ENCODE measurements at places on chromosomes 16 and 17.
A peak's percentile ranks its signal among the peaks of the same experiment; 100 is the strongest.

DNA sequence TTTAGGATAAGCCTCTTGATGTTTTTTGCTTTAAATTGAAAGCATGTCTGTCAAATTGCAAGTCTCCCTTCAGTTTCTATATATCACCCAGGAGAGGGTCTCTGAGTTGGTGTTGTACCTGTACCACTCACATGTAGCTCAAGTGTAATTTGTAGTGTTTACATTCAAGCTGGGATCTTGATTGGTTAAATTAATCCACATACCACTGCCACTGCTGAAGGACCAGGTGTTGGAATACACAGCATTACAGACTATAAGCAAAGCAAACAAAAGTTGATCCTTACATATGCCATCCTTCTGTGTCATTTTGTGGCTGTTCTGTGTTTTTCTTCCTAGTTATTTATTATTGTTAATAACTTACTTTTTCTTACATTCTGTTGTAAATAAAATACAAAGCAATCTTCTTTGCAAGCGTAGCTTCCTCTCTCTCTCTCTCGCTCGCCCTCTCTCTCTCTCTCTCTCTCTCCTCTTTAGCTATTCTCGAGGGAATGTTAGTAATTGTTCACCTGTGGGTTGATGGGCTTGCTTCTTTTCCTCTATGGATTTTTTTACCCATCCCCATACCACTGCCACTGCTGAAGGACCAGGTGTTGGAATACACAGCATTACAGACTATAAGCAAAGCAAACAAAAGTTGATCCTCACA, 20.8 kb upstream of the NOL11 start:
- DNase-seq: no peak

GRCh38 chr16:67229906-67230808, 3.2 kb downstream of the TMEM208 start:
- no peak for DNase-seq

DNA sequence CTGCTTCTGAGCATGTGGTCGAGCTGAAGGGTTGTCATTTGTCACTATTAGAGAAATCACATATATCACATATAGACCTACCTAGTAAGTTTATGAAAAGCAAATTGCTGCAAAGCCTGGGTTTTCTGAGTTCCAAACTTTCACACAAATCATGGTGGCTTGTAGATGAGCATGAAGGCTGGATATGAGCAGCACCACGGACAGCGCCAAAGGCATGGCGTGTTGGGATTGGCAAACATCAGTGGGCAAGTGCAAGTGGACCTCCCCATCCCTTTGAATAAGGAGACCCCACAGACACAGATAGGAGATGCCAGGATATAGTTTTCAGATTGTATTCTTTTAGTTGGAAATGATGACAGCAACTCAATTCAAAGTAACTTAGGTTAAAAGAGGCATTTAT, 77.6 kb upstream of the CACNG3 start:
- no peak for DNase-seq

DNA sequence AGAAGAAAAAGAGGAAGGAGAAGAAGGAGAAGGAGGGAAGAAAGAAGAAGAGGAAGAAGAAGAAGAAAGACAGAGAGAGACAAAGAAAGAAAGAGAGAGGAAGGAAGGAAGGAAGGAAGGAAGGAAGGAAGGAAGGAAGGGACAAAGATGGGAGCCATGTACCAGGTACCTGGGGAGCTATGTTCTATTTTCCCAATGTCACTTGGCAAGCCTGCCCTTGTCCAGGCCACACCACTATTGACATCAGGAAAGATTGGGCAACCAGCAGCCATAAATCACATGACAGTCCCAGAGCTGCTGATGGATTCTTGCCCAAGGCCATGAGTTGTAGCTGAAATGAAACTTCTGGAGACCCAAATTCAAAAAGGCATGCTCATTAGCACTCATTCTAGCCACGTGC, 2.7 kb upstream of the CES1 start:
- DNase-seq: no peak

DNA sequence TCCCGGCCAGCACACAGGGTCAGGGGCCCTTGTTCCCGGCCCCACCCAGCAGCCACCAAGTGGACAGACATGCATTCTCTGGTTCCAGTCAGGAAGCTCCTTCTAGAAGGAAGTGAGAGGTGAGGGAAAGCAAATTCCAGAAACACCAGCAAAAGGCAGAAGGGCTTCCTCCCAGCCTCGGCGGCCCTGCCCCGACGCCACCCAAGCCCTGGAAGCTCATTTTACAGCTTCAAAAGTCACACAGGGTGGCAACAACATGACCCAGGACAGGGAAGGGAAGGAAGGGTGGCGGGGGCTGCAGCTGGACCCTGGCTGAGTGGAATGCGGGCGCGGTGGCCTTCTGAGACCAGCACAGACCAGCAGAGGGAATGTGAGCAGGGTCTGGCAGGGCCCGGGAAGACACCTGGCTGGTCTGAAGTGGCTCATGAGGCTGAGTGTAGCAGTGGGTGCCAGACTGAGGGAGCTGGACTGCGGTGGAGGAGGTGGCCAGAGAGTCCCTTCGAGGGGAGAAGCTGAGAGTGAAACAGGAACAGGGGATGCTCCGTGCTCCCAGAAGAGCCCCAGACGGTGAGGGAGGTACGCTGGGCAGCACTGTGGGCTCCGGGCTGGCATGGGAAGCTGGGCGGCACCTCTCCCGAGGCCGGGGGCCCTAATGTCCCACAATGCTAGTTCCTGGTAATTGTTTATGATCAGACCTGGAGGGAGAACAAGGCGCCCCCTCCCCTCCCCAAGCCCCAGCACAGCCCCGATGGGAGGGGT, 1.9 kb upstream of the UNC13D start:
- no peak for DNase-seq

DNA sequence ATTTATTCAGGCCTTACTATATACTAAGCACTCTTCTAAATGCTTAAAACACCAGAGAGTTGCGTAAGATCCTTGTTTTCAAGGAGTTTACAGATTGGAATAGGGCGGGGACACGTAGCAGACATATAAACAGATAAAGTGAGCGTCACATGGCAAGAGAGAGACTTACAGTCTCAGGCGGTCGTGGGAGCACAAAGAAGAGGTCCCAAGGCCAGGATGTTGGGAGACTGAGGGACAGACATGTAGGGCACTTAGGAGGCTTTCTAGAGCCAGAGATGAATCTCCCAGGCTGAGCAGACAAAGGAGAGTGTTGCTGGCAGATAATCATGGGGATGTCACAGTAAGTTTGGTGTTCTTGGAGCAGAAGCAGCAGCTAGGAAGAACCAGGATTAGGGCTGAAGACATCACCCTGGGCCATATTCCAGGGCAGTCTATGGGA, 119.1 kb upstream of the ANKFN1 start:
- no peak for DNase-seq

GRCh38 chr17:53472586-53472985, 350.1 kb upstream of the KIF2B start:
- no peak for DNase-seq

DNA sequence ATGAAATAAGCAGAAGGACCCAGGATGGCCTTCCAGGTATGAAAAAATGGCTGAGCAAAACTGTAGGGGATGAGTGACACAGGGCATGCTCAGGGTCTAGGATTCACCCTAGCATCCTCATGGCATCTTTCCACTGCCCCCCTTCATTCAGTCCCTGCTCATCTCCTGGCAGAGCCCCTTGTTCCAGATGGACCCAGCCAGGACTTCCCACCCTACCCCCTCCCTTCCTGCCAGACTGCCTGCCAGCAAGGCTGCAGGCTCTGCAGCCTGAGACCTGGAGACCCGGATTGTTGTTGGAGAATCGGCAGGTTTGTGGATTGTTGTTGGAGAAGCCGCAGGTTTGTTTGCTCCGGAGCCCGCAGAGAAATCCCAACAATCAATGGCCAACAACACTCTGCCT, 6.6 kb downstream of the SEZ6 start:
- no peak for DNase-seq

DNA sequence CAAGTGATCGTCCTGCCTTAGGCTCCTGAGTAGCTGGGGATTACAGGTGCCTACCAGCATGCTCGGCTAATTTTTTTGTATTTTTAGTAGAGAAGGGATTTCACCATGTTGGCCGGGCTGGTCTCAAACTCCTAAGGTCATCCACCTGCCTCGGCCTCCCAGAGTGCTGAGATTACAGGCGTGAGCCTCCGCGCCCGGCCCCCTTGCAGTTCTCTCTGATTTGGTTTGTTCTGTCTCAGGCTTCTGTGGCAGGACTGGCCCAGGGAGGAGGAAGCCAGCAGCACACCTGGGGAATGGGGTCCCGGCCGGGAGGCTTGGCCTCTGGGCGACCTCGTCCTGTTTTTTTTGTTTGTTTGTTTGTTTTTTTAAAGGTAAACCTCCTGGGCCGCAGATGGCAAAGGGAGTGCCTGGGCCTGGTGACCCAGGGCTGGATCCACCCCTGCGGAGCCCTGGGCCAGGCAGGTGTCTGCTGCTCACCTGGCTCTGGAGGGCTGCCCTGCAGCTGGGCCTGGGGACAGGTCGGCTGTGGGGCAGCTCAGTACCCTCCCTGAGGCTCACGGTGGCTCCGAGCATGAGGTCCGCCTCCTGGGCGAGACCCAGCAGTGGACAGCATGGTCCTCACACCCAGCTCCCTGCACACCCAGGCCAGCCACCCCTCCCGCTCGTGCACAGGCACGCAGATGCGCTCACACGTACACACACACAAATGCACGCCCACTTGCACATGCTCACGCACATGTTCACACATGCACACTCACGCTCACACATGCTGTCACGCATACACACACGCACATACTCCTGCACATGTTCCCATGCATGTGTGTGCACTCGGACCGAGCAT, 3.3 kb upstream of the NUDT16L1 start:
- DNase-seq: no peak

GRCh38 chr16:58187092-58187491, 10.8 kb downstream of the CSNK2A2 start:
- DNase-seq: no peak

GRCh38 chr16:55081622-55082590, 151.2 kb downstream of the IRX5 start:
- DNase-seq: no peak

GRCh38 chr17:67644061-67644460, 73.7 kb upstream of the NOL11 start:
- no peak for DNase-seq

- no peak for DNase-seq
Measured at GRCh38 chr17:47999582-47999981, 28.7 kb downstream of the CDK5RAP3 start.

GRCh38 chr17:2608350-2608913, 15.0 kb downstream of the PAFAH1B1 start:
- no peak for DNase-seq

GRCh38 chr17:69608808-69609472, 194.4 kb downstream of the MAP2K6 start:
- DNase-seq: no peak

GRCh38 chr16:65312071-65312470, 190.2 kb upstream of the CDH11 start:
- no peak for DNase-seq

- peak; percentile 41 for DNase-seq
Measured at GRCh38 chr17:42101513-42102292, 3.4 kb upstream of the ZNF385C start.

GRCh38 chr17:32723310-32723955, 153.5 kb downstream of the MYO1D start:
- DNase-seq: no peak

- DNase-seq: no peak
Measured at GRCh38 chr17:27076814-27077213, 217.1 kb upstream of the WSB1 start.

- DNase-seq: no peak
Measured at GRCh38 chr17:28334666-28335200, 539 bp downstream of the IFT20 start.

- no peak for DNase-seq
Measured at GRCh38 chr17:78935419-78936323, 10.5 kb upstream of the TIMP2 start.

GRCh38 chr17:81428948-81429774, 33.9 kb downstream of the BAHCC1 start:
- DNase-seq: no peak

- DNase-seq: no peak
Measured at GRCh38 chr17:78840530-78840779, 159 bp downstream of the USP36 start.

DNA sequence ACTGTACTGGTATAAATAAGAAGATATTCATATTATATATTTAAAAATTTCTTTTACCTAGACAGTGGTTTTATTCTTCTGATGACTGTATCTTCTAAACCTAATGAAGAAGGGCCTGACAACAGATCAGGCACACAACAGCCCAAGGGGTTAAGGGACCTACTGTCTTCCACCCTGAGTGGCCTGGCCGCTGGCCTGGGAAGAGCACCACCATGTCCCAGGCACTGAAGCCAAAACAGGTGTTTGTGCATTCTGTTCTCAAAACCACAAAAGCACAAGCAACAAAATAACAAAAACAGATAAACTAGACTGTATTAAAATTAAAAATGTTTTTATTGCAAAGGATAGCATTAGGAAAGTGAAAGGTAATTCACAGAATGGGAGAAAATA, 9.1 kb upstream of the PECAM1 start:
- no peak for DNase-seq

DNA sequence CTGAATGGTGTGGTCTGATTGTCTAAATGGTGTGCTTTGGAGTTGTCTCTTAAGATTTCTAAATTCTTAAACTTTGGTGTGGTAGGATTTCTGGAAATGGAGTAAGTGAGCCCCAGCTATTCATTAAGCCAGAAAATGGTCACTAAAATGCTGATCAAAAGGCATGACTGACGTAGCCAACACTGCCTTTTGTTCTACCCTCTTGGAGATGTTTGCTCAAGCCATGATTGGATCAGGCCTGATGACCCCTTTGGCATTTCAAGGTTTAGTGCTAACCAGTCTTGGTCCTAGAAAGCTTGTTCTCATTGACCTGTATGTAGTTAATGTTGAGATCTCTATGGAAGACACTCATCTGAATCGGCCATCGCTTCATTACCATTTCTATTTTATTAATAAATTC, 68.0 kb downstream of the KNOP1 start:
- DNase-seq: no peak

GRCh38 chr16:8458481-8459046, 131.7 kb downstream of the TMEM114 start:
- no peak for DNase-seq
